ENCODE measurements at places on chromosomes 5 and 9.

- no peak for DNase-seq
These were observed 160.8 kb upstream of the KLF4 start for GRCh38 chr9:107650321-107650720.

DNA sequence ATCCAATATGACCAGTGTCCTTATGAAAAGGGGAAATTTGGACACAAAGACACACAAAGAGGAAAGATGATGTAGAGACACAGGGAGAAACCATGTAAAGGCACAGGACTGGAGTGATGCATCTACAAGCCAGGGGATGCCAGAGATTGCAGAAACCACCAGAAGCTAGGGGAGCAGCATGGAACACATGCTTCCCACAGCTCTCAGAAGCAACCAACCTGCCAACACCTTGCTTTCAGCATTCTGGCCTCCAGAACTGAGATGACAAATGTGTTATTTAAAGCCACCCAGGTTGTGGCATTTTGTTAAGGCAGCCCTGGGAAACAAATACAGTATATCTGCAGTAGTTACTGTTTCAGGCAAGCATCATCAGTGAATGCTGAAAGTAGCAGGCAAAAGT lies 23.2 kb downstream of the DAP start:
- no peak for DNase-seq

- no peak for DNase-seq
These were observed 130.8 kb upstream of the MAN2A1 start for GRCh38 chr5:109558952-109559351.

DNA sequence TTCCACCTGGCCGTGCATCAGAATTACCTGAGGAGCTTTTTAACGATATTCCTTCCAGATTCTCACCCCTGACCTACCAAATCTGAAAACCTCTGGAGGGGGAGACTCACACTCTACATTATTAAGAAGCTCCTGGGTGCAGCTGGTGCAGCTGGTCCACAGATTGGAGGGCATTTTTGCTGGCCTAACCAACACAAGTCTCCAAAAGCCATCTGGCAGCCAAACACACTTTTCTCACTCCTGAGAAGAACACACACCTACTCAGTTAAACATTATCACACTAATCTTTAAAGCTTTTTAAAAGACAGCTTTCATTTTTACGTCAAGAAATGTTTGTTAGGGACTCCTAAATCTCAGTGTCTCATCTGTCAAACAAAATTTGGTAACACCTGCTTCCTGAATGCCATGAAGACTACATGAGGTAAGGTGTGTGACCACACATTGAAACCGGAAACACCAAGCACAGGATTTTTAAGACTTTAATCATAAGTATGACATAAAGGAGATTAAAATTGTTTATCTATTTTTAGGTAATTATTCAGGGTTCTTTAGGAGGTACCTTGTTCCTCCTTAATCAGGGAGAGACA lies 14.2 kb upstream of the PTPN3 start:
- no peak for DNase-seq

- peak; percentile 99 for DNase-seq
These were observed 5.8 kb upstream of the BICD2 start for GRCh38 chr9:92770360-92770995.

DNA sequence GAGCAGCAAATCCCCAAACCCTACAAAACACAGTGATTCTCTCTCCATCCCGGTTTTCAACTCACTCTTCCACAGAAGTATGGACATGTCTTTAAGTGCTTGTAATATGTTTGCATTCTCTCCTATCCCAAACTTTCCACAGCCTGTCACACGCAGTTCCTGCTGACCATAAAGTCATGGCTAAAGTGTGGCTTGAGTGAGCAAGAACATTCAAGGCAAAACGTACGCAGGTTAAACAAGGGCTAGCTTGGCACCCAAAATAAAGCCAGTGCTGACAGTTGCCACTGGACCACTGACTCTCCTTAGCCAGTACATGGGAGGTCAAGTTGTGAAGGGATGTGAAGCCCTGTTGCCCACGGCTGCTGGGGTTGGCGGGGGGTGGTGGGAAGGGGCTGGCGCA lies 211.1 kb upstream of the IRX1 start:
- no peak for DNase-seq

GRCh38 chr5:119275601-119276173 lies 80.1 kb upstream of the TNFAIP8 start:
- DNase-seq = no peak

DNA sequence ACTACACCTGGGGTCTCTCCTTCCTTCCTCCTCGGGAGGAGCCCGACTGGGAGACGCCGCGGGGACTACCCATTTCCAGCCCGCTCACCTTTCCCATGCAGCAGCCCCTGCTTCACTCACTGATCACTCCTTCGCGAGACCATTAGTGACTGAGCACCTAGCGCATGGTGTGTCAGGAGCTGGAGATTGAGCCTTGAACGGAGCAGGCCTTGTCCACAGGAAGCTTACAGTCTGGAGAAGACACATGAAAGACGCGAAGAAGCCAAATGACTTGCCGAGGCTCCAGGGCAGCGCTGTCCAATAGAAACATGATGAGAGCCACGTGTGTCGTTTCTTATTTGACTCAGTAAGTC lies 283 bp upstream of the CFAP90 start:
- DNase-seq = no peak

DNA sequence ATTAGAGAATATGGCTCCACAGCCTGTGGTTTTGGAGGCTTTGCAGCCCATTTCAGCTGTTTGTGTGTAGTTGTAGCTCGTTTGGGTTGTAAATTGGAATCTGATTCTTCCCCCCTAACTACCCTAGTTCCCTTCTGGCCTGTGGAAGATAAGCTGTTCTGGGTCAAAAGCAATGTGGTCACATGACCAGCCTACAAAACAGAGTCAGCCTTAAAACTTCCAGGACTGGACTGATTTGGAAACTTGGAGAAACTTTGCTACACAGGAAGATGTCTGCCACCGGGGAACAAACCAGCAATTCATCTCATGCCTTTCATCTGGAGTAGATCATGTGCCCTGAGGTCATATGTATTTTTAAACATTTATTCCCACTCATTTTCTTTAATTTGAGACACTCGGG lies 83.8 kb downstream of the DAPK1 start:
- DNase-seq = no peak

DNA sequence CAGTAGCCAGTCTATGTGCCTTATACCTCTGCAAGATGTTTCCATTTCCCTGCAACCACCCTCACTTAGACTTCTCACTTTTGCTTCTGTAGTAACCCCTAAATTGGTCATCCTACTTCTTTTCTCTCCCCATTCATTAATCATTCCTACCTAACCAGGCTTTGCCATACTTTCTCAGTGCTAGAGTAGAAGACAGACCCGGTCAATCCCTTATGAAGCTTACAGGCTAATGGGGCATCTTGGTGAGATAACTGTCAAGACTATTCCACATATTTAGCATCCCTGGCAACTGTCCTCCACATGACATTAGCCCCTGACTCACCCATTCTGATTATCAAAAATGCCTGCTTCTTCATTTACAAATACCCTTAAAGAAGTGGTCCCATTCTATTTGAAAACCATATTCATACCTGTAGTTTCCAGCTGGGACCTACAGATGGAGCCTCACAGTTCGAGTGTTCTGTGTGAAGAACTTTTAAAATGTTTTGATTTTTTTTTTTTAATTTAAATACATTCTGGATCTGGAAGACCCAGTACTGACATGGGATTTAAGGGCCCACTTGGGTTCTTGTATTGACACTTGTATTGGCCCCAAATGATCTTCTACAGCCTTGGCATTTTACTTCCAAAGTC lies 21.0 kb downstream of the F2RL2 start:
- peak; percentile 15 for DNase-seq

DNA sequence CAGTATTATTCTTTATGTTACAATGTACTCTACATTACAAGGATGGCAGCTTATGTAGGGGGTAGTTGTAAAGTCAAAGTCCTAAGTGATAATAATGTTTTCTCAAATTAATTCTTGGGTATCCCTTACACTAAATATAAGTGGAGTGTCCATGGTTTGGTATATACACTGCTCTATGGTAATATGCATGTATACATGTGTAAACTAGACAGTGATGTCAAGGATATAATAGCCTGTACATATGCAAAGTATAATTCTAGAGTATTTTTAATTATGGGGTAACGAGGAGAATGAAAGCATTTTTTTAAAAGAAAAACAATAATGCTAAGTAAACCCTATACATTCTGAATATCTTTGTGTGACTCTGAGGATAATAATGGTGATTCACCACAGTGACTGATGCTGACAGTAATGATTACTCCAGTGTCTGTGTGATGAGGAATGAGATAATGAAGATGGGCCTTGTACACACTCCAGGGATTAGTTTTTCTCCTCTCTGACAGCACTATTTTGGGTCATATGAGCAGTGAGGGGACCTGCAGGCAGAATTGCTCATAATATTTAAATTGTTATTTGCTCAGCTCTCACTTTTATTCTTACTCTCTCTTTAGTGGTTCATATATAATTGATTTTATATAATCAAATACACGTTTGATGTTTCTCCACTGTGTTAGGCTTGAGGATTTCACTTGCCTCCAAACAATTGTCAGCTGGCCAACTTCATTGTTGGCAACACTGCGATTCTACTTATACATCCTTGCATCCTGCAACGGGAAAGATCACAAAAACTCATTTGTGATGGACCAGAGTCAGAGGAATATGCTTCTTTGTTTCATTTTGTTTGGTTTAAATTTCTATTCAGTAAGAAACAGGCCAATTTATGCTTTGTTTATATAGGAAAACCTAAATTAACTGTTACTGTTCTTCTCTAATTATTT lies 88.2 kb downstream of the NREP start:
- peak; percentile 83 for DNase-seq

Data from bronchial epithelial cell (primary cell).